ENCODE measurements at places on chromosomes 6 and 20.

- no peak for DNase-seq
Measured at GRCh38 chr20:8853805-8854338, 215.0 kb upstream of the PLCB4 start.

DNA sequence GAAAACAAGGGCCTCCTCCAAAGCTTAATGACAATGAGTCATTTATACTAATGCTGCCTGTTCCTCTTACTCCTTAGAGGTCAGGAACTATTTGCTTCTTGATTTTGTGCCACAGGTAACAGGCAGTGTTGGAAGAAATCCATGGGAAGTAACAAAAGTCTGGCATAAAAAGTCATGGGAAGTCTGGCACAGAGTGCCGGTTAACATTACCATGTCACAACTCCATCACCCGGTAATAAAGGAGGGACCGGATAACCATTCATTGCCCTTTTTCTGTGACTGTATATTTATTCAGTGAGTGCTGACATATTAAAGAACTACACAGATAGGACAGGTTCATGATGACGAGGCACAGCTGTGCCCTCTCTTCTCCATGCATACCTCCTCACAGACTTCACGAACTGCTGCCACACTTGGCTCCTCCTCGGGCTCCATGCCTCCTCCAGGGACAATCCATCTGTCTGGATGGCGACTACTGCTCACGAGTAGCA, 50.9 kb downstream of the NUDT3 start:
- no peak for DNase-seq

DNA sequence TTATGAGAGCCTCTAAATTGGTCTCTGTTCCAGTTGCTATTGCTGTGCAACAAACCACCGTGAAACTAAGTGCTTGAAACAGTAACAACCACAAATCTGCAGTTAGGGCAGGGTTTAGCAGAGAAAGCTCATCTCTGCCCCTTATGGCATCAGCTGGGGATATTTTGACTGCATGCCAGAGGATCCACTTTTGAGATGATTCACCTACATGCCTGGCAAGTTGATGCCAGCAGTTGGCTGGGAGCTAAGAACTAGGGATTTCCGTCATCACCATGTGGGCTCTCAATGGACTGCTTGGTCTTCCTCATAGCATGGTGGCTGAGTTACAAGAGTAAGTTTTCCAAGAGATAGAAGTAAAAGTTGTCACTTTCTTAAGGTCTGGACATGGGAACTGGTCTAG, 35.1 kb downstream of the PLCB4 start:
- DNase-seq = no peak

- no peak for DNase-seq
Measured at GRCh38 chr20:63215101-63216040, 560 bp downstream of the YTHDF1 start.

DNA sequence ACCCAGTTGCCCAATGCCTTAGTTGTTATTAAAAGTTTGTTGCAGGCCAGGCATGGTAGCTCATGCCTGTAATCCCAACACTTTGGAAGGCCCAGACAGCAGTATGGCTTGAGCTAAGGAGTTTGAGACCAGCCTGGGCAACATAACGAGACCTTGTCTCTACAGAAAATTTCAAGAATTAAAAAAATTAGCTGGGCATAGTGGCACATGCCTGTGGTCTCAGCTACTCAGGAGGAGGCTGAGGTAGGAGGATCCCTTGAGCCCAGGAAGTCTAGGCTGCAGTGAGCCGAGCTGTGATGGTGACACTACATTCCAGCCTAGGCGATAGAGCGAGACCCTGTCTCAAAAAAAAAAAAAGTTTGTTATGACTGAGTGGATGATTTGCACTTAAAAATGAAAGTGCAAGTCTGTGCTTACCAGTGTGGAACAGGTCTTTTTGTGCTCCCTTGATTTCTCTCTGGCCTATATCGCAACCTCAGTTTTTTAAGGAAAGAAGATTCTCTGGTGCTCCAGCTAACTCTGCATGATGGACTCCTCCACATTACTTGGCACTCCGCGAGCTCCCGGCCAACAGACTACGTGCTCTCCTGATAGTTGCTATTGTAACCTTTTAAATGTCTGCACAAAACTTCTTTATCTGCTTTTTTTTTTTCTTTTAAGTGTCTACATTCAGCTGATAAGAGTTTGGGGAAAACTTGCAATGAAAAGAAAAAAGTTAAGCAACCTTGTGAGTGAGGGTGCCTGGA, 22.1 kb downstream of the ZKSCAN3 start:
- no peak for DNase-seq

Measured in cortex of kidney (tissue), 1 donor.